ENCODE measurements at places on chromosomes 2 and 18. TPM values are rescaled to one million over a fixed set of nuclear protein-coding genes. Genes with fewer than 3 reads are reported as not detected.

GRCh38 chr18:23616258-23616657, 30.0 kb upstream of the NPC1 start:
- DNase-seq, result no peak

DNA sequence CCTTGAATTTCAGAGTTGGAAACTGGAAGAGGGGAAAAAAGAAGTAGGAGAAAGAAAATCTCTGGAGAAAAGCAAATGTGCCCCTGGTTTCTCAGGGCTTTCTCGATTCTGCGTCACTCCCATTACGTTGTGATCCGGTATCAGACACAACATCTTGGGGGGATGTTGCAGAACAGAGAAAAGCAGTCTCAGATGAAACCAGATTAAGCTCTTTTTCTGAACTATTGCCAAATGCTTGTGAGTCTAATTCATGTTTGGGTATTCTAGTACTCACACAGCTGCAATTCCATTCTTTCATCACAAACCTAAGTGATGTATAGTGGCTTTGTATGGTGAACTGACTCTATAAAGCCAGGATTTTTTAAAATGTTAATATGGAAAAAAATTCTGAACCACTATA, 233.2 kb downstream of the TCF4 start:
- DNase-seq, result no peak

The NAGK gene
- total RNA-seq, result 96.2 TPM

The KIF1A gene
- not detected for total RNA-seq

The PROKR1 gene
- total RNA-seq, result not detected

Data from naive thymus-derived CD8-positive, alpha-beta T cell (primary cell).